Caco-2 (cell line): ENCODE measurements at places on chromosomes 7 and 10.

DNA sequence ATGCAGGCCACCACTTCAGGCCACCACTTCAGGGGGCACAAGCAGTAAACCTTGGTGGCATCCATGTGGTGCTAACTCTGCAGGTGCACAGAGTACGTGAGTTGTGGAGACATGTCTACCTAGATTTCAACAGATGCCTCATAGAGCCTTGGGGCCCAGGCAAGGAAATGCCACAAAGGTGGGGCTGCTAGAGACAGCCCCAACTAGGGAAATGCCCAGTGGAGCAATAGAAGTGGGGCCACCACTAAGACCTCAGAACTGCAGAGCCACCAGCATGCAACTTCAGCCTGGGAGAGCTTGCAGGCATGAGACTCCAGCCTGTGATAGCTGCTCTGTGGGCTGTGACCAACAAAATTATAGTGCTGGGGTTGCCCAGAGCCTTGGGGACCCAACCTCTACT, 107.6 kb downstream of the DNAJC1 start:
- DNase-seq, result no peak

GRCh38 chr7:150824379-150825177, 24.0 kb downstream of the TMEM176A start:
- DNase-seq, result no peak

GRCh38 chr7:101916876-101917275, 99.5 kb downstream of the CUX1 start:
- DNase-seq, result no peak

GRCh38 chr7:11573128-11573750, 258.8 kb downstream of the THSD7A start:
- no peak for DNase-seq

GRCh38 chr10:132865171-132865631, 77.2 kb downstream of the CFAP46 start:
- DNase-seq, result peak; percentile 31

DNA sequence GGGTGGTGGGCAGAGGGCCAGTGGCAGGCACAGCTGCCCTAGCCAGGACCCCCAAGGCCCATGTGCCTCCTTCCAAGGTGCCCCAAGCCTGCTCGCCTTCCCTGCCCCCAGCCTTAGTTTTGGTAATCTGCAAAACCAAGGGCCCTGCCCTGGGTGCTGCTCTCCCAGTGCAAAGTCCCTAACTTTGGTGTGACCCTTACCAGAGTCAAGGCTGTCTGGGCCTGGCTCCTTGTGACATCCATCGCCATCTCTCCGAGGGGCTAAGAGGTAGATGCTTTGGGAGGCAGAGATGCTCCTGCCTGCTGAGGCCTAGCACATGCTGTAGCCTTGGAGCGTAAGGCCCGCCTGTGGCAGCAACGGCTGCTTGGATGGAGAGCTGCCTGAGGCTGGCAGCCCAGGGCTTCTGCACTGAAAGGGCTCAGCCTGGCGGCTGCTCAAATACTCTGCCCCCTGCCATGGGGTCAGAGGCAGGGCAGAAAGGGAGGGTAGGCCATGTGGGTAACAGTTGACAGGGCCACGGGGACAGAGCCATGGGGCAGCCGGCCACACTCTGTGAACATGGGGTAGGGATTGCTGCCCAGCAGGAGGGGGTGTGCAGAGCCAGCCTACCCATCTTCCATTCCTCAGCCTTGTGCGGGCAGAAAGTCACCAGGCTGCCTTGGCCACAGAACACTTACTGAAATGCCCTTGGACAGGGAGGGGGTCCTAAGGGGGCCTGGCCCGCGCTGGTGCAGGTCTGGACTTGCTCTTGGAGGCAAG, 17.9 kb upstream of the MYL7 start:
- DNase-seq, result peak; percentile 7

DNA sequence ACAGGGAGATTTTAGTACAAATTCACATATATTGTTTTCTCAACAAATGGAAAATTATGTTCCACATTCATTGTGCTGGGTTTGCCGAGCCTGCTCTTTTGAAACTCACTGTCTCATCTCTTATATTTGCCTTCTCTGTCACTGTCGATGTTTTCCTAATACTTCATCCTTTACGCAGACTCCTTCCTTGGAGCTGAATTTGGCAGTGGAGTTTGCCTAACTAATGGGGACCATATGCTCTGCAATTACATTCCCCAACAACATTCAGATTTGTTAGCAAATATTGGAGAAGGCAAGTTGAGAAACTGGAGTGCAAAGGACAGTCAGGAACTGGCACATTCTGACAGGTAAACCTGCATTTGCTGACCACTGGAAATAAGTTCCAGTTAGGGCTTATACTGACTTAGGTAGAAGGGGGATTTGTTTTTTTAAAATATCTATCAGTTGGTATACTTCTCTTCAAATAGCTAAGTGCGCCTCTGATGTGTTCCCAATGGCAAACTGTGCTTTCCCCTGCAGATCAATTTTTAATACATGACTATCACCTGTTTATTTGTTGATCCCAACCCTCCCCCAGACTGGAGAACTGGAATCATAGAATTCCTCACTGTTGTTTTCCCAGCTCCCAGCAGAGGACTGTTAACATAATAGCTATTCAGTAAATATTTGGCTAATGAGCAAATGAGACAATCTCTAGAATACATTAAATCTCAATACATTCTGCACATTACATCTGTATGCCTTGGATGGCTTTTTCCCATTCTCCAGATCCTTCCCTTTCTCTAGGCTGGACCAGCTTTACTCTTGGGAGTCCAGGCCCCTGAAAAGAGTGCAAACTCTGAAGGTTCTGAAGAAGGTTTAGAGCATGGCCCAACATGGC, 769.3 kb downstream of the KCNMA1 start:
- no peak for DNase-seq

DNA sequence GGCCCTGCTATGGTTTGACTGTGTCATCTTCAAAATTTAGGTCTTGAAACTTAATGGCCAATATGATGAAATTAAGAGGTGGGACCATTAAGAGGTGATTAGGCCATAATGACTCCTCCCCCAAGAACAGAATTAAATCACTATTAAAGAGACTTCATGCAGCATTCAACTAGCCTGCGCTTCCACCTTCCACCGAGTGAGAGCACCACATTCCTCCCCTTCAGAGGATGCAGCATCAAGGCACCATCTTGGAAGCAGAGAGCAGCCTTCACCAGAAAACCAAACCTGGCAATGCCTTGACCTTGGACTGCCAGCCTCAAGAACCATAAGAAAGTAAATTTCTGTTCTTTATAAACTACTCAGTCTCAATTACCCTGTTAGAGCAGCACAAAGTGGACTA, 371.1 kb upstream of the NFE2L3 start:
- no peak for DNase-seq

- DNase-seq, result no peak
These were observed 52.5 kb downstream of the NRCAM start for GRCh38 chr7:108403597-108404217.

- DNase-seq, result no peak
These were observed 22.7 kb downstream of the ZNF22 start for GRCh38 chr10:45023426-45023825.

- no peak for DNase-seq
These were observed 330.1 kb upstream of the PHF14 start for GRCh38 chr7:10643545-10643944.

- DNase-seq, result peak; percentile 95
These were observed 105.4 kb upstream of the FAM133B start for GRCh38 chr7:92695308-92696261.

DNA sequence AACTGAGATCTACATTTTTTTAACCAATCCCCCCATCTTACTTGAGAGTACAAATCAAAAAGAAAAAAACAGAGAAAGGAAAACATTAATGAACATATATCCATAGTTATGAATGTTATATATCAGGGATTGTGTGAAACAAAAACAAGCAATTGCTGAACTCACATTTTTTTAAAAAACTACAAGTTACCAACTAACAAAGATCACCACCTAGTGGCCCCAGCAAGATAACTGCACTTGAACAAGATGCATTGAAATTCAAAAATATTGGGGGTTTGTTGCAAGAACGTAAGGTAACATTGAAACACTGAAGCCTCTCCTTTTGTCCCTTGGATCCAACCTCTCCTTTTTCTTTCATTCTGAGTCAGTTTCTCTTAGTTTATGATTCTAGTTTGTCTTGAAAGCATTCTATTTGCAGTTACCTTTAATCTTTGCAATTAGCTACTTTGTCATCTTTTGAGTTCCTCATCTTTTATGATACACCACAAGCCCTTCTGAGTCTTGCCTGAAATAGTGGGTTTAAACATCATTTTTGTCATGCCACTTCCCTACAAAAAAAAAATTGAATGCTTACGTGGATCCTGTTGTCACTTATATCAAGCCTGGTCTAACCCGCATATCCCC, 87.3 kb upstream of the TES start:
- peak; percentile 44 for DNase-seq

DNA sequence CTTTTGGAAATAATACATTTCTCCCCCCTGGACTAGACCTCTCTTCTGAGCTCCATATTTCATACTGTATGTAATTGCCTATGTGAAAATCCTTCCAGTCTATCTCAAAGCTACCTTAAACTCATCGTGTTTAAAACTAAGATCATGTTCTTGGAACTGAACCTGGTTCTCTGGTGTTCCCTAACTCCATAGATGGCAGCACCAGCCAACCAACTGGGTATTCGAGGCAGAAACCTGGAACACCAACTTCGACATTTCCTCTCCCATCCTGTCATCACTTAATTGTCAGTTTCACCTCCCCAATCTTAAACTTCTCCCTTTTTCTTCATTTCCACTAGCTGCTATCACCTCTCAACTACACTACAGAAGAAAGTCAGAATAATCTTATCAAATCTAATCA, 87.0 kb downstream of the ANKIB1 start:
- DNase-seq, result no peak

- DNase-seq, result no peak
These were observed 58.3 kb upstream of the NANOS1 start for GRCh38 chr10:118971187-118971586.

- DNase-seq, result no peak
These were observed 17.8 kb upstream of the FOXL3 start for GRCh38 chr7:272108-272615.

DNA sequence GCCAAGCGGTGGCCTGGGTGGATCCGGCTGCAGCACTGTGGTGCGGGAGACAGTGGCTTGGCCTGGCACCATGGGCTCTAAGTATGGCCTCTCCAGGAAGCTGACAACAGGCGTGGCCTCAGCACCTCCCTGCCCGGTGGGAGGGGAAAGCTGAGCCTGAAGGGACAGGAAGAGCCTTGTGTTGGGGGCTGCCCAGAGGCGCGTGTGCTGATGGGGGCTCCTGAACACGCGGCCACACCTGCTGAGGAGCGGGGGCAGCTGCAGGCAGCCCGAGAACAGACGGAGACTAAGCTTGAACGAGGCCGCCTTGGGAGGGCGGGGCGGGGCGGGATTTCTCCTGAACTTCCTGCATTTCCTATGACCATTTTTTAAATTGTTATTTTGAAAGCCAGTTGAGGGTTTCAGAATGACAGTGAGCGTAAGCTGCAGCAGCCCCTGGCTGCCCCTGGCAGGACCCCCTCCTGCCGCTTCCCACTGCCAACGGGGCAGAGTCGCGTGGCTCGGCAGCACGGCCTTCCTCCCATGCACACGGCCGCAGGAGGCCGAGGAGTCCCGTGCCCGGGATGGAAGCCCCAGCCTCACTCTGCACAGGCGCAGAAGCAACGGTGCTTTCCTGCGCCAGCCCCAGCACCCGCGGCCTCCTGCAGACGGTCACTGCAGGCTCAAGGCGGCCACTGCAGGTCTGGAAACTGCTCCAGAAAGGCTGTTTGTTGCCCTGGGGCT, 43.2 kb downstream of the DPYSL4 start:
- no peak for DNase-seq

- DNase-seq, result no peak
These were observed 25.6 kb downstream of the KAZALD1 start for GRCh38 chr10:101087376-101087775.

GRCh38 chr10:79292891-79293746, 54.1 kb upstream of the PPIF start:
- DNase-seq, result no peak

DNA sequence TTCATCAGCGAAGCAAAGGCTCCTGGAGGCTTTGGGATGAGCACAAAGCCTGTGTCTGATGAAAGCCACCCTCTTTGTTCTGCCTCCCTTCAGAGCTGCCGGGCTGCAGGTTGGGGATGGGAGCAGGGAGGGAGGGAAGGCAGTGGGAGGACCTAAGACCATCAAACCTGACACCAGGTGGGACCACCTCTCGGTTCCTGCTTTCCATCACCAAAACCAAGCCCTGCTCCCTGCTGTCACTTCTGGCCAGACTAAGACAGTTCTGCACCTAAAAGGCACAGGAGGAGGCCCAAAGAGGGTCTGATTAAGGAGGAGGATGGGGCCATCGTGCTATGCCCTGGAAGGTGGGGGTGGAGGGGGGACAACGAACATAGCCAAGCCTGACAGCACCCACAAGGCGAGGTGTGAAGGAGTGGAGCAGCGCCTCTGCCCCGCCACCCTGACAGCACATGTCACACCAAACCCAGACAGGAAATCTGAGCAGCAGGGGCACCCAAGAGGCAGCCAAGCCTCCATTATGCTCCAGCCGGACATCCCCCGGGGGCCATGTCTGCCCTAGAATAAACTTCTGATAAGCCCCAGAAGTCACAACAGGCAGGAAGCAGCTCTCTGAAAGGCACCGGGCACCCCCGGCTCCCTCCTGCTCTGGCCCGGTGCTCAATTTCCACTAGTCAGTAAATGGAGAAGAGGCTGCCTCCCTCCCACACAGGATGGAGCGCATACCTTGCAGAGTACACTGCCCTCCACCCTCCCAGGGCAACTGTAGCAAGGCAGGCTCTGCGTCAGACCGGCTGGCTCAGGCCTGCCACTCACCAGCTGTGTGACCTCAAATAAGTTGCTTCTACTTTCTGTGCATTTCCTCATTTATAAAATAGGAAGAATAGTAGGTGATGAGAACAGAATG, 48.9 kb downstream of the DLG5 start:
- DNase-seq, result no peak

DNA sequence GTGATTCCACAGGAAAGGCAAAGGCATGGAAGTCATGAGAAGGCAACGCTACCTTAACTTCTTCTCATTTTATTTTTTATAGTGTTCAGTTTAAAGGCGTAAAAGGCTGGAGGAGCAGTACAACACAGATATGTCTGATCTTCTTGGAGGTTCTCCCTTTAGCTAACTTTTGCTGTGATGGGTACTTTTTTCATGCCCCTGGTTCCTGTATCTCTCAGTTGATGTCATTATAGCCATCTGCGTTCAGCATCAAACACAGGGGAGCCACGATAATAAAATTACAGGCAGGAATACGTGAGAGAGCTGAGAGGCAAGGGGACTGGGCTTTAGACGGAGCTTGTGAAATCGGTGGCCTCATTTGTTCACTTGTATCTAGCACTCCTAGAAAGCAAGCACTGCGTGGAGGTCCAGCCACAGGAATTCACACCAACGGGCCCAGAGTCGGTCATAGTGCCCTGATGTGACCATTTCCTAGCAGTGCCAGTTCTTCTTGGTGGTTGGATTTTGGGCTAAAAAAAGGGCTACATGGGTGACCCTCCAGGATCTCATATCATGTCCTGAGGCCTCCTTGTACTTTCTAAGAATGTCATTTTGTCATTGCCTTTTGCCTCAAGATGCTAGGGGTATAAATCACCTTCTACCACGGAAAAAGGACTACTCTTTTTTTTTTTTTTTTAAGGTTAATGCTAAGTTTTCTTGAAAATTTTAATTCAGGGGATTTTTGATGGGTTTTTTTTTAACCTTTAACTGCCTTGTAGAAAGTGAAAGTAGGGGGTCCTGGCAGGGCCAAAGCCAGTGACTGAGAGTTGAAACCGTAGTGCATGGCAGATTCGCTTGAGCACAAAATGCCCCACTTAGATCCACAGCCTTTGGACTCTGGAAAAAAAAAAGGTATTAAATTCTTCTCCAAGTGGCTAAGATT, 191.5 kb downstream of the CELF2 start:
- no peak for DNase-seq
